Activated naive CD8-positive, alpha-beta T cell treated with anti-CD3 and anti-CD28 coated beads, Interleukin-2, amount 10 ng/mL, durations not matched to agents 7 days and 5 days (primary cell): ENCODE measurements at places on chromosomes 4 and X.
A peak's percentile ranks its signal among the peaks of the same experiment; 100 is the strongest.

- no peak for DNase-seq
- no peaks in the 10 kb centered on the region for H3K36me3 ChIP-seq
- H3K4me1 ChIP-seq: no peaks in the 10 kb centered on the region
- no peaks in the 10 kb centered on the region for H3K27me3 ChIP-seq
- no peak overlapping the region for H3K27ac ChIP-seq
Measured at GRCh38 chrX:125544031-125544660, 224.5 kb downstream of the TEX13C start.

DNA sequence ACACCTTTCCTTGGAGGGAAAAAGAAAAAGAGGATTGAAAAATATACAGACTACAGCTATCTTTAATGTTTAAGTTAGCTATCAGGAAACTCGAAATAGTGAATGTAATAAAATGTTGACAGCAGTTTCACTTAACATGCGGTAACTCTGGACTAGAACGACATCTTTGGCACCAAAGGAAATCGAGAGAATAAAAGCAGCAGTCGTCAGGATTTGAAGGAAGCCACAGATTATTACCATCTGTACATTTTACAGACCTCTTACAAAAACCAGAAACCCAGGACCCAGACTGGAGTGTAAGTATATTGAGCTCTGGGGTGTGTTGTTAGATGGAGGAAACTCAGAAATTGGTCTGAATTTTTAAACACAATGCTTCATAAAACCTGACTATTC is 51.6 kb upstream of the STOX2 start:
- no peak overlapping the region for H3K4me3 ChIP-seq
- no peaks in the 10 kb centered on the region for H3K4me1 ChIP-seq
- H3K36me3 ChIP-seq: no peaks in the 10 kb centered on the region
- no peak overlapping the region for H3K27ac ChIP-seq

GRCh38 chrX:66163849-66164411 is at the start of gene HEPH:
Gene HEPH (plus strand): TSS chrX:66164247. CDS start chrX:66170571, 6,324 bp downstream.
- H3K27ac ChIP-seq: no peak within 1 kb of the TSS
- H3K4me3 ChIP-seq: no peak within 1 kb of the TSS
- H3K36me3 ChIP-seq: no peaks in the 10 kb centered on the region

GRCh38 chrX:98523521-98523920 is 1639.8 kb downstream of the RPA4 start:
- no peaks in the 10 kb centered on the region for H3K36me3 ChIP-seq
- H3K27me3 ChIP-seq: no peaks in the 10 kb centered on the region
- no peaks in the 10 kb centered on the region for H3K4me1 ChIP-seq
- no peak overlapping the region for H3K4me3 ChIP-seq
- DNase-seq: no peak

DNA sequence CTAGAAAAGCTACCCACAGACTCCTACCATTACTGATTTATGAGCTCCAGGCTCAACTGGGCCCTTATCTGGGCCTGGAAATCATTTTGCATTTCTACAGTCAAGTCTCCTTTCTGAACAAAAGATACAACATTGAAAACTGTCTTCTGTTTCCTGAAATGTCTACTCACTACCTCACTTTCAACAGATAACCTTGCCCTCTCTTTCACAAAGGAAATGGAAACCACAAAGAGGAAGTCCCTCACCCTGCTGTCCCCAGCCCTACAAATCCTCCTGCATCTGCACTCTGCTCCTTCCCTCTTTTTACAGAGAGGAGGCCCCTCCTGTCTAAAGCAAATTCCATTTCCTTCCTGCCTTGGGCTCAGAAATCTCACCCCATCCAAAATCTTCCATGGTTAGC is 24.8 kb upstream of the CYBB start:
- no peak overlapping the region for H3K4me3 ChIP-seq
- no peak for DNase-seq
- no peak overlapping the region for H3K27ac ChIP-seq
- H3K27me3 ChIP-seq: no peaks in the 10 kb centered on the region
- peaks cover 14% of the 10 kb centered on the region for H3K4me1 ChIP-seq

- H3K4me3 ChIP-seq: peak overlapping the region; percentile 94
- peaks cover 43% of the 10 kb centered on the region for H3K4me1 ChIP-seq
- DNase-seq: peak; percentile 68
- H3K27me3 ChIP-seq: no peaks in the 10 kb centered on the region
Measured at GRCh38 chr4:82372517-82373485, 990 bp downstream of the HNRNPD start.

DNA sequence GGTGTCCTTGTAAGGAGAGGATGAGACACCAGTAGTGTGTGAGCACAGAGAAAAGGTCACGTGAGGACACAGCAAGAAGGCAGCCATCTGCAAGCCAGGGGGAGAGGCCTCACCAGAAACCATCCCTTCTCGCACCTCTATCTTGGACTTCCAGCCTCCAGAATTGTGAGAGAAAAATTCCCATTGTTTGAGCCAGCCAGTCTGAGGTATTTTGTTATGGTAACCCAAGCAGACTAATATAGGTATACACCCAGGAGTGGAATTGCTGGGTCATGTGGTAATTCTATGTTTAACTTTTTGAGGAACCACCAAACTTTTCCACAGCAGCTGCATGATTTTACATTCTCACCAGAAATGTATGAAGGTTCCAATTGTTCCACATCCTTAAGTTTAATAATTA is 25.6 kb downstream of the ZDHHC9 start:
- no peak for DNase-seq
- no peaks in the 10 kb centered on the region for H3K4me1 ChIP-seq
- peaks cover 5% of the 10 kb centered on the region for H3K36me3 ChIP-seq
